ENCODE measurements at places on chromosomes 12 and 14.

GRCh38 chr14:79732911-79733655 lies 478.2 kb downstream of the DIO2 start:
- DNase-seq = no peak

DNA sequence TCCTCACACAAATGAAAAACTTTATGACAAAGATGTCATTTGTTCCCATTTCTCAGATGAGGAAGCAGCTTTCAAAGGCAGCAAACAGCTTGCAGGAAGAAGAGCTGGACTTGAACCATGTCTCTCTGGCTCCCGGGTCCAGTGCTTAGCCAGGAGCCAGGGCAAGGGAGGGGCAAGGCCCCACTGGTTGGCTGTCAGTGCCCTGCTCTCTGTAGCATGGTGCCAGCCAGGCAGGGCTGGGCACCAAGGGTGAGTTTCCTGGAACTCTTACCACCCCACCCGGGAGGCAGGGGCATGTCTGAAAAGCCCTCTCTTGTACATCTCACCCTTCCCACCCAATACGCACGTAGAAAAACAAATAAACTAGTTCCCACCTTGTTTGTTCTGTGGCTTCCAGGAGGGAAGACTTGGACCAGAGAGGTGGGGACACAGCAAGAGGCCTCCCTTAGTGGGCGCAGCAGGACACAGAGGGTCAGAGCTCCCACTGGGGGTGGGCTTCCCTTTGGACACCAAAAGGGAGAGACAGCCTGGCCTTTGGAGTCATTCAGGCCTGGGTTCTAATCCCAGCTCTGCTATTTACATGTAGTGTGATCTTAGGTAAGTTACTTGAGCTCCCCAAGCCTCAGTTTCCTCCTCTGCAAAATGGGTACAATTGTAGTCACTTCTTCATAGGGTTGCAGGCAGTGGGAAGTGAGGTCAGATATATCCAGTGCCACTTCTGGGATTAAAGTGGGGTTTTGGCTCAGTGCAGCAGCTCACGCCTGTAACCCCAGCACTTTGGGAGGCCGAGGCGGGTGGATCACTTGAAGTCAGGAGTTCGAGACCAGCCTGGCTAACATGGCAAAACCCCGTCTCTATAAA lies 17.2 kb downstream of the TRPV4 start:
- no peak for DNase-seq

DNA sequence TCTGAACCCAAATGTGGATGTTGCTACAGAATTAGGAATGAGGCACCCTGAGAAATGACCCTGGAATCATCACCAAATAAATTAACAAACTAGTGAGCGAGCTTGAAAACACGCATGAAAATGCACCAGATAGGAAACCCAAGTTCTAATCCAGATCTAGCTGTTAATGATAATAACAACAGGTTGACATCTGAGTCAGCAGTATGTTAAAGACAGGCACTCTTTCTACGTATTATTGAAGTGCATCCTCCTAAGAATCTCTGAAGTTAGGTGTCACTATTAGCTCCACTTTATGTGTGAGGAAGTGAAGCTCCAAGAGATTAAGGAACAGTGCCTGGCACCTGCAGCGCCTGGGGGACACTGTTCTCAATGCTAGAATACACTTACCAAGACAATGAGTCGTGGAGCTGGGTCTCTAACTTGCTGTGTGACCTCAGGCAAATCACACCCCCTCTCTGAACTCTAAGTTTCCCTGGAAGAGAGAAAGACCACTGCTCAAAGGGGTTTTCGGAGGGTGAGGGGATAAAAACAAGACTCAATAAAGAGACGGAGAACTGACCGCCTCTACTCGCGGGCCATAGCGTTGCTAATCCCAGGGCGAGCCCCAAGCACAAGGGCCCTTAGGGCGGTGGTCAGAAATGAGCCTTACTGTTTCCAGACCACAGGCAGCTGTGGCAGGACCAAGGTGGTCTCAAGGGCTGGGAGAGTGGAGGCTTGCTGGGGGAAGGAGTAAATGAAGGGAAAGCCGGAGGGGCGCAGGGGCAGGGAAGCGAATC lies 2.1 kb downstream of the SLC6A12 start:
- no peak for DNase-seq

DNA sequence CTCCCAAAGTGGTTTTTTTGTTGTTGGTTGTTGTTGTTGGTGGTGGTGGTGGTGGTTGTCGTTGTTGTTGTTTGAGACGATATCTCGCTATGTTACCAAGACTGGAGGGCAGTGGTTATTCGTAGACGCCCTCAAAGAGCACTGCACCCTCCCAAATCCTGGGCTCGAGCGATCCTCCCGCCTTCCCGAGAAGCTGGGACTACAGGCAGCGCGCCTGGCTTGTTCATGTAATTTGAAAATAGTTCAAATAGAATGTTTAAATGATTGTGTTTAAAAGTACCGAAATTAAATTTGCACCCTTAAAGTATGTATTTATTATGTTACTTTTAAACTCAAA lies 439 bp upstream of the ANAPC5 start:
- DNase-seq = no peak

- no peak for DNase-seq
Measured at GRCh38 chr14:34781242-34781641, 66.8 kb upstream of the CFL2 start.

DNA sequence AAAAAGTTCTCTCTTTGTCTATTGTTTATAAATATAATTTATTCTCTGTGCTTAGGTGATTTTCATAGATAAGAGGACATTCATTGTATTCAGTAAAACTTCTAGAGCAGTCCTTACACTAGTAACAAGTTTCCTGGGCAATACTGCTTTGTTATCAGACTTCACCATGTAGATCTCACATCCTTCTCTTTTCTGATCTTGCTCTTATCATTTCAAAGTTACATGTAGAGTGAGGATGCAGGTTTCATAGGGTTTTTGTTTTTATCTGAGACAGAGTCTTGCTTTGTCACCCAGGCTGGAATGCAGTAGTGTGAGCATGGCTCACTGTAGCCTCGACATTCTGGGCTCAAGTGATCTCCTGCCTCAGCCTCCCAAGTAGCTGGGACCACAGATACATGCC lies 789.5 kb downstream of the DIO2 start:
- DNase-seq = no peak

All from activated CD4-positive, alpha-beta T cell treated with anti-CD3 and anti-CD28 coated beads for 1 hour (primary cell).